HT-29 (cell line): ENCODE measurements at places on chromosomes 2 and 18.

GRCh38 chr18:58998401-58999203 is 133.9 kb downstream of the ZNF532 start:
- no peak for DNase-seq

- no peak for DNase-seq
Measured at GRCh38 chr2:150817422-150817821, 330.0 kb upstream of the RND3 start.

DNA sequence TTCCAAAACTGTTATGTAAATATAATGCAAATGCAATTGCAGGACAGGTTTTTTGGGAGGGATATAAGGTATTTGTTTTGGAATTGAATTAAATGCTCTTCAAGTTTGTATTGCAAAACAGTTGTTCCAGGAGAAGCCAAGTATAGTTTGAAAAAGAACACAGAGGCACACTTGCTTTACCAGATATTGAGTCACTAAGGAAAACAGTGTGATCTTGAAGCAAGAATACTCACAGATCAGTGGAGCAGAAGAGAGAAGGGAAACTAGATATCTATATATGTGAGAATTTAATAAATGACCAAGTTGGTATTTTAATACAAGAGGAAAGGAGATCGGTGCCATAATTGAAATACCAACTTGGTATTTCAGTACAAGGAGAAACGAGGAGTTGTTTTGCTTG is 178.9 kb downstream of the CAPN13 start:
- DNase-seq, result no peak

- no peak for DNase-seq
Measured at GRCh38 chr2:183349091-183349490, 224.8 kb downstream of the NUP35 start.

GRCh38 chr2:69060938-69061501 is 48.0 kb downstream of the ANTXR1 start:
- DNase-seq, result no peak

DNA sequence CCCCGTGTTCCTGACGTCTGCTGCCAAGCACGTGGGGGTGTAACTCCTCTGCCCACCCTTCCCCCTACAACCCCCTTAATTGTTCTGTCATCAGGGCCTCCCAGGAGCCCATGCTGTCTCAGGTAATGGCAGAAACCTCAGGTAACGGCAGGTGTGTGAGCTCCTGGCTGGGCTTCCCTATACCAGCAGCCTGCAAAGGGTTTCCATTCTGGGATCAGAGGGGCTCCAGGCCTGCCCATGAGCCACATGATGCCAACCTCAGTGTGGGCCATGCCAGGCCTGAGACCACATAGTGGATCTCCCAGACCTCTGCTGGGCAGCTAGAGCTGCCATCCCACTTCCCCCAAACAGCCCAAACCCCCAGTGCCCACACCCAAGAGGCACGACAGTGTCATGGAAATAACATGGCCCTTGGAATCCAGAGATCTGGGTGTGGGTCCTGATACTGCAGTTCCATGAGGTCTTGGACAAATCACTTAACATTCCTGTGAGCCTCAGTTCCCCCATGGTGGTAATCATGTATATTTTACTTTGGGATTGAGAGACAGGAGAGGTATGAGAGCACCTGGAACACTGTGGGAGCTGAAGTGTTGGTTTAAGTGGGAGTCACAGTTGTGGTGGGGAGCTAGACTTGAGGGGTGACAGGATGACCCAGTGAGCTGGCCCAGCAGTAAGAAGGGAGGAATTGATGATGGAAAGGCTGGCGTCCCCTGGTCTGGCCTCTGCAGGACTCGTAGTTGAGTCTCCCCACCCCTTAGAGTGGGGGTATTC is 59.6 kb downstream of the ATOH8 start:
- no peak for DNase-seq

DNA sequence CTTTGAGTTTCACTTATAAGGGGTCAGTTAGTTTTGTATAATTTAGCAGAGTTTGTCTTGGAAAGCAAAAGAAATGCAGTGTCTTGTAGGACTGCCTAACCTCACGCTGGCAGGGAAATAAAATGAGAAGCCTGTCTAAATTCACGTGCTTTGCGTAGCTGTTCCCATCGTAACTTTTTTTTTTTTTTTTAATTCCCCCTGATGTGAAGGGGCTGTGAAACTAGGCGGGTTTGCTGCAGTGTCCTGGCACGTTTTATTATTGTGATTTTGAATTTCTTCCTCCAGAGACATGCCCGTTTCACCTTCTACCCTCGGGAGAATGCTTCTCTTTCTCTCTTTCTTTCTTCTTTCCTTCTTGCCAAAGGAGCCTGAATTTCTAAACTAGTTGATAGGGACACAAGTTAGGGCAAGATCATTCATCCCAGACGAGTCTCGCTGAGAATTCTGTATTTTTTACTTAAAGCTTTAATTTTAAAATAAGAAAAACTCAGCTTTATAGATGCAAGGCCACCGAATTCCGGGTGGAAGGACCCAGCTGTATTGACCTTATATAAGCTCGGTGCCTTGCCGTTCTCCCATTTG is 2.3 kb downstream of the MEIS1 start:
- DNase-seq, result no peak

GRCh38 chr18:8684577-8684976 is 20.8 kb upstream of the MTCL1 start:
- DNase-seq, result no peak

DNA sequence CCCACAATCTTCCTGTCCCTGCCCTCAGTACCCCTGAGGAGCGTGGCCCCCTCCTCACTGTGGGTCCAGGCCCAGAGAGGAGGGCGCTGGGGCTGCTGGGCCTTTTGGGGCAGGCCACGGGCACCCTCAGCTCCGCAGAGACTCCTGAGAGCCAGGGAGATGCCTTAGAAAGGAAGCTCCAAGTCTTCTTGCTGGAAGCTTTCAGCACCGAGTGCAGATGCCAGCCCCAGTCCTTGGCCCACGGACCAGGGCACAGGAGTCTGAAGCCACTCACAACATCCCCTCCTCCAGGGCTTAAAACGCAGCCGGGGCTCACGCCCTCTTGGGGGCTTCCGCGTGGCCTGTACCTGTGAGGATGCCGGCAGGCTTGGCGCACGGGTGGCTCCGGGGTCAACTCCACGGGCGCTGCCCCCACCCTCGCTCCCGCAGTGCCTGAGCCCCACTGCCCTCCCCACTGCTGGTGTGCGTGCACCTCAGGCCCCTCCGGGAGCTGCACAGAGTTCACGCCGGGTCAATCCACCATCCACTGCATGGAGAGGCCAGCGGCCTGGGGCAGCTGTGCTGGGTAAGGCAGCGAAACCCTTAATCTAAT is 72.1 kb upstream of the CTDP1 start:
- DNase-seq, result no peak

GRCh38 chr18:74546751-74547530 is 12.6 kb downstream of the CNDP1 start:
- DNase-seq, result no peak

DNA sequence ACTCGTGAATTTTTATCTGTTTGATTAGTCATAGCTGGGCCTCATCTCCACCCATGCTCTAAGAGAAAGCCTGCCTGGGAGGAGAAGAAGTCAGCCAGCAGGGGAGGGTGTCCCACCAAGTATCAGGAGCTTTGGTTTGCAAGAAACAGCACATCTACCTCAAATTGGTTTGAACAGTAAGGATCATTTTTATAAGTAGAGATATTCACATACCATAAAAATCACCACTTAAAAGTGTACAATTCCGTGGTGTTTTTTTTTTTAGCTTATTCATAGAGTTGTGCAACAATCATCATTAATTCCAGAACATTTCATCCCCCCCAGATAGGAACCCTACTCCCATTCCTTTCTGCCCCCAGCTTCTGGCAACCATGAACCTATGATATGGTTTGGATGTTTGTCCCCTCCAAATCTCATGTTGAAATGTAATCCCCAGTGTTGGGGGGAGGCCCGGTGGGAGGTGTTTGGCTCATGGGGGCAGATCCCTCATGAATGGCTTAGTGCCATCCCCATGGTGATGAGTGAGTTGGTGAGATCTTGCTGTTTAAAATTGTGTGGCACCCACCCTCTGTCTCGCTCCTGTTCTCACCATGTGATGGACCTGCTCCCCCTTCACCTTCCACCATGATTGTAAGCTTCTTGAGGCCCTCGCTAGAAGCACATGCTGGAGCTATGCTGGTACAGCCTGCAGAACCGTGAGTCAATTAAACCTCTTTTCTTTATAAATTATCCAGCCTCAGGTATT is 36.2 kb upstream of the HS6ST1 start:
- DNase-seq, result no peak

GRCh38 chr2:226963528-226963927 is 127.7 kb downstream of the RHBDD1 start:
- no peak for DNase-seq

DNA sequence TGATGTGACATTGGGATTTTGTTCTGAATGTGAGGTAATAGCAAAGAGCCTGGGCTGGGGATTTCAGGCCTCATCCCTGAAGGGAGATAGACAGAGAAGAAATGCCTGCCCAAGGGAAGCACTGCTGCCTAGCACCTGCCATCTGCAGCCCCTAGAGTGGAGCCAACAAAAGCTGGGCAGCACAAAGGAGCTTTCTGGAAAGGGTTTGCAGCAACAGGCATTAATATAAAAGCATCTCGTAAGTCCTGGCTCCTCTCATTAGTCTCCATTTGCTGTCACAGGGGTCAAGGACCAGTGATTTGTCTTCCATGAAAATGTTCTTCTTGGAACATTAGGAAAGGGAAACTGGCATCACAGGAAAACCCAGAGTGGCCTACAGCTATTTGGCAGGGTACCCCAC is 157.2 kb upstream of the SLC14A2 start:
- DNase-seq, result no peak

GRCh38 chr2:238141541-238142318 is 3.3 kb downstream of the KLHL30 start:
- peak; percentile 97 for DNase-seq

DNA sequence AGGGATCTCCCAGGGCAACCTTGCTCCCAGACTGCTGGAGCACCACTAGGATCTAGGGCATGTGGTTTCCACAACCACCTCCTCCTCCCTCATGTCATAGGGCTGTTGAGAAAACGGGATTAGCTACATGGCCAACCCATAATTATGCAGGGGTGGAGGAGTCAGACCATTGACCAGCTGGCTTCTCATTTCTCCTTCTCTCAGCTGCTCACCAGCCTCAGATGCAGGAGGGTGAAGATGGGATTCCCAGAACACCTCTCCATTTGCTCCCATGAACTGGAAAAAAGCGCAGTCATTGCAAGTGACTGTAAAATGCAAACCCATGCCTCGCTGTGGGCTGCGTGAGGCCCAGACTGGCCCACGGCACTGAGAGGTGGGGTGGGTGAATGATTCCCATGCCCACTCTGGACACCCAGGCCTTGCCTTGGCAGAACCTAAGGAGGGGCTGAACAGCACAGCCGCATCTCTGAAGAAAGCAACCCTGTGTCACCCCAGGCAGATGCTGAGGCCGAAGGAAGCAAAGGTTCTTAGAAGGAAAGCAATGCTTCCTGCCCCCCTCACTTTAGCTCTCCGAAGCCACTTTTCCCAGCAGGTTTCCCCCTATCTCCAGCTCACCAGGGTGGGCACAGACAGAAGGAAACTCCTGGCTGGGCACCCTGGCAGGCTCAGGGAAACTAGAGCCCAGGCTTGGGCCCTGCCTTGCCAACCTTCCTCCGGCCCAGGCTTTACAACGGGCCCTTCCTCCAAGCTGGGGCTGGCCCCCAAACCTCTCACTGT is 69.6 kb upstream of the RTN4 start:
- DNase-seq, result no peak

GRCh38 chr18:9737006-9737405 is 28.9 kb downstream of the RAB31 start:
- peak; percentile 66 for DNase-seq

DNA sequence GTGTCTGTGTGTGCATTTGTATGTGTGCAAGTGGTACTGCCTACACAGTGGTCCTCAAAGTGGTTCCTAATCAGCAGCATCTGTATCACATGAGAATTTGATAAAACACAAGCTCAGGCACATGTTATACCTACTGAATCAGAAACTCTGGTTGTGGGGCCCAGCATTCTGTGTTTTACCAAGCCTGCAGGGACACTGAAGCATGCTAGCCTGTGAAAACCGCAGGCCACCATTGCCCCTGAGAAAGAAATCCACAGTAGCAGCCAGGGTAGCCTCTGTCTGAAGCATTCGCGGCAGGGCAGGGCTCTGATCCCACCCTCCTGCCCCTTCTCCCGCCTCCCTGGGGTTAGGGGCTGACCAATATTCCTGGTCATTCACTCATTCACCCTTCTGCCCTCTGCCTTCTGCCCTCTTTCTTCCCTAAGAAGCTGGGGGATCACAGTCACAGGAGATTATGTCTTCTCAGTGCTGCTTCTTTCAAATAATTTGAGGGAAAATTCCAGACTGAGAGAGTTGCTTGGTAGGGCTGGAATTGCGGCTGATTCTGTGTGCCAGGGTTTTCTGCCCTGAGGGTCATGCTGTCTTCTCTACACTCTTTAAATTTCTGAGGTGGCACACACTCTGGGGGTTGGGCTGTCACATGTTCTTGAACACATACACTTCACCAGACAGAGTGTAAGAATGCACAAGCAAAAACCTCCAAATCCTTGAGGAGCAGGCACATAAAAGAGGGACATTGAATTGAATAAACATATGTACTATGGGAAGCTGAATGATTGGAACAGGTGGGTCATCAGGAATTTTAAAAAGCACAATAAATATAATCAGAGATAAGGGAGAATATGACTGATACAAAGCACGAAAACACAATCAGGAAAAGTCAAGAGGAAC is 126.6 kb upstream of the SEC11C start:
- DNase-seq, result no peak

- DNase-seq, result no peak
Measured at GRCh38 chr2:18788592-18788991, 199.2 kb upstream of the NT5C1B start.

DNA sequence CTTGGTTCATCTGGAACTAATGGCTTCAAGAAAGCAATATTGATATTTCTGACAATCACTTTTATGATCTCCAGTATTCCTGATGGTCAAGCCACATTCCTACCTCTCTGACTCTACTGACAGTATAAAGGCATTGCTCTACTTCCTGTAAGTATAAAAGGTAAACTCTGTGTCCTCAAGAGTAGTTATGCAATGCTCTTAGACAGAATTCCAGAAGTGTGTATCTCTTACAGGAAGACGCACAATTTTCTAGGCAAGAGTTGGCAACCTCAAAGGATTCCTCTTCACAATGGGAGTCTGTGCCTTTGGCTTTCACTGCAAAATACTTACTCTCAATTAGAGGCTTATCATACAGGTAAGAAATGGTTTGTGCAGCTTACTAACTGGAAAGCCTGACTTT is 100.1 kb downstream of the THADA start:
- DNase-seq, result peak; percentile 46
